ENCODE measurements at places on chromosomes 5 and 9.

DNA sequence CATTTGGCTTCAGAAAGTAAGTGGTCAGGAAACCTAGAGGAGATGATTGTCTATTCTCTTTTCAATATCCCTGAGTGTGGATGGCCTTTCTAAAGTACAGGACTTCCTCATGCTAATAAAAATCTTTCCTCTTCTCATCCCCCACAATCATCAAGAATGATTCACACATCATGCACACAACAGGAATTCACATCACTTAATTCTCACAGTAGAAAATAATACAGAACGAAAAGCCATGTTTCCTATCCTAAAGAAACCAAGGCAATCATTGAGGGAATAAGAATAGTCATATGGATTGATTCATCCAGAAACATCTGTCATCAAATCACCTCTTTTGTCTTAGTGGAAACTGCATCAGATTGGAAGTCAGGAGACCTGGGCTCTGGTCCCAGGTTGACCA, 203.1 kb upstream of the PIK3R1 start:
- DNase-seq = no peak

DNA sequence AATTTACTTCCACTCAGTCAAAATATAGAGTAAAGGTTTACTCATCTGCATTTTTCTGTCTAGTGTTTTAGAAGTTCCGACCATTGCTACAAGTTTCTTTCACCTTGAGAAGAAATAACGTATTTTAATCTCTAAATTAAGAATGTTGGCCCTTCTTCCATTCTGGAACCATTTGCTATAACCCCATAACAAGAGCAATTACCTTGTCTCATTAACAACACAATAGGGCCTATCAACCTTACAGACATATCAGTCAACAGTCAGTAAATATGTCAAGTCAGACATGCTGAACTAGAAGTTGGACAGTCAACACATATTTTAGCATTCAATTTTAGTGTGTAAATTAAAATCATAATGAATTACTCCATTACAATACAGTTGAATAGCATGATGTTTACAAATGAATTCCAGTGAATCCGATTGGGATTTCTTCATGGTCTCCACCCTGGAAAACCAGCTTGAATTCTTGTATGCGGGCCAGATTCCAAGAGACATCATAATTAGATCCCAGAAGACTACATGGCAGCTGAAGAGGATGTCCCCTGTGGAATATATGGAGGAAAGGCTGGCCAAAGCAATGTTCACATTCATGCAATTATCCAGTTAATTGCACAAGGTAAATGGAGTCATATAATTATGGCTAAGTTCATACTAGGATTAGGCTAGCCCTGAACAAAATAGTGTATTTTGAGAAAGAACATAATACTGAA, 196.2 kb upstream of the TARS1 start:
- no peak for DNase-seq

- DNase-seq = no peak
Observed at GRCh38 chr9:93630806-93631411, 54.5 kb downstream of the PHF2 start.

DNA sequence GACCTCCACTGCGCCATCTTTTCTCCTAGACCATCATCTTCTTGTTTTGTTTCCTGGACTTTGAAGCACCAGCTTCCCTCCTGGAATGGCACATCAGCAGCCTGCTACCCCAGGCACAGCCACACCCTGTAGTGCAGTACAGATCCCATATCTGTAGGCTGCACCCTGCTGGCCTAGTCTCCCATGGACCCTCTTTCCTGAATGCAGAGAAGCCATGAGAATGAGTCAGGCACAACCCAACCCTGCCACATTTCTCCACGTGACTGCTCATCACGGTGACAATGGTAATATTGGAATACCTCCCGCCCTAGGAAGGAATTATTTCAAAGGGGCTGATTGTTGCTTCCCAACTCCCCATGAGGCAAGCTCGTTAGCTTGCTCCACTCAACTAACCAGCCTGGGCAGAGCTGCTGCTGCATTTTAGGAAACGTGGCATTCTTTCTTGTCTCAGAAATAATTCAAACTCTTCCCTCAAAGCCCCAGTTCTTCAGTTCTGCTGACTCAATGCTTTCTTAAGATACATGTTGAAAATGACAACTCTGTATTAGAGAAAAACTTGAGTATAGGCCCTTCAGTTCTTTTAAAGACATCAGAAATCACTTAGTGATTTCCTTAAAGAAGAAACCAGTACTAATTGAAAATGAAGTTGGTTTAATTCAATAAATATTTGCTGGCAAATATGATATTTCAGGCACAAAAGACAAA, 328.1 kb downstream of the MLLT3 start:
- no peak for DNase-seq

DNA sequence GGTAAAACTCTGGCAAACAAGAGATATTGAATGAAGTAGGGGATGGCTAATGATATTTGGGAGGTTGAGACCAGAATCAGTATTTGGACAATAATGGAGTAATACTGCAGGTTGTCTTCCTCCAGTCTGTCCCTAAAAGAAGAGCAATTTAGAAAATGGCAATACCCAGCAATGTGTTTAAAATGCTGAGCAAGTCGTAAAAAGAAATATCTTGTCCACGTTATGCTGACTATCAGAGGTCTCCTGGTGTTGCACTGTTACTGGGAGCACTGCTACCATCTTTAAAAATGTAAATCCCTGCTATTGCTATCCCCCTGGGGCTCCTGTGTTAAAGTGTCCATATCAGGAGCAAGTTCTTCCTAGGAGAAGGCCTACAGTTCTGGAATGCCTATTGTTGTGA, 10.4 kb downstream of the CYSTM1 start:
- DNase-seq = no peak

GRCh38 chr5:90551376-90551775, 7.2 kb upstream of the ADGRV1 start:
- no peak for DNase-seq

- no peak for DNase-seq
Observed at GRCh38 chr5:24547132-24547531, 97.6 kb downstream of the CDH10 start.

DNA sequence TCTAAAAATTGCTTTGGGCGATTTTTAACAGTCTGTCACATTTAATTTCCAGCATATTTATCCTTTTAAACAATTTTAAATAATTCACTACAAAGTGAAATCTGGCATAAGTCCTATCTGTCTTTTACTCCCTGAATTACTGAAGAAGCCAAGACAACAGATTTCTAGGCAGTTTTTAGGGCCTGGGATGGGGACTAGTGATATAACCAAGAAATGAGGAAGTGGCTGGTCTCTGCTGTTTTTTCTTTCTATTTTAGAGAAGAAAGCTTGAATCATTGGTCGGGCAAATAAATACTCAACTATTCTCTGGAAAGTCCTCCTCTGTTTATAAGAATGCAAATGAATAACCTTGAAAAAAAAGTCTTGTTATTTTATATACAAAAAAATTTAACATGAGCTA, 79.7 kb upstream of the SSBP2 start:
- DNase-seq = no peak

DNA sequence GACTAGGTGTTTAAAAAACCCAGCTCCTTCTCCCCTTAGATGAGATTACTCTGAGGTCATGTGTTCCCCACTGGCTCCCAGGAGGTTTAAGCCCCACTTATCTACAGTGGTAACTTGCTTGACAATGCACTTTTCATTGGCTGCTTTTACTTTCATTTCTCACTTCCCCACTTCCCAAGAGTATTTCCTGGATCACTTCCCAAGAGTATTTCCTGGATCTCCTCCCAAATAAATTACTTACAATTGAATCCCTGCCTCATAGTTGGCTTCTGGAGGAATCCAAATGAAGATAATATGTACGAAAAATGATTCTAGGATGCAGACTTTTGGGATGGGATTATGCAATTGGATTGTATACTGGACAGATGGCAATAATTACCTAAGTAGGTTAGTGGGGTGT, 47.1 kb upstream of the CHSY3 start:
- peak; percentile 51 for DNase-seq

- no peak for DNase-seq
Observed at GRCh38 chr5:19910136-19910535, 77.9 kb downstream of the CDH18 start.

- DNase-seq = no peak
Observed at GRCh38 chr9:77834898-77835488, 186.9 kb upstream of the GNA14 start.

DNA sequence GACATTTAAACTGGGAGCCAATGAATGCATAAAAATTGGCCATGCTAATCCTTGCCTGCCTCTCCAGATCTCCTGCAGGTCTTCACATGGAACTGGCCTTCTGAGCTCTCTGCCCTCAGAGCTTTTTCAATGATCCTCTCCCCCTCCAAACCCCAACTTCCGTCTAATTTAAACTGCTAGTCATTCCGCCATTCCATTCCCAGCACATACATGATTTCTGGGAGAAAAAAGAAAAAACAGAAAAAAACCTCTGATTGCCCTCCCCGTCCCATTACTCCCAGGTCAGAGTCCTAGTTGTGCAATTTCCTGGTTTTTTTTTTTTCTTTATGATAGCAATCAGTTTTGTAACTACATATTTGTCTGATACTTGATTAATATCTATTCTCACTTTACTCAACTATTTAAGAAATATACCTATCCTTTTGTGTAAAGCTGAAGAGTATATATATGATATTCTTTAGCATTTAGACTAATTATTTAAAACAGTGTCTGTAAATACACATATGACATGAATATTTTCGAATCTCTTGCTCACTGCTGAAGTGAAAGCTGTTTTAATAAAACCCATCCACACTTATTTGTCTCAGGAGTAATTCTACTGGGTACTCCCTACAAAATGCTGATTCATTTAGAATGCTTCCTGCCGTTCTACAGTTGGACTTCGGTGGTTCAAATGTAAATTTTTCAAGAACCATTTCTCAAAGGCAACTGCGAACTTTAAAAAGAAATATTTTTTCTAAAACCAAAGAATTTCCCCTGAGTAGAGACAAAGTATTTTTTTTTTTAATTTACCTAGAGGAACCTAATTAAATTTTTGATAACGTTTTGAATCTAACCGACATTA, 1.6 kb downstream of the HINT1 start:
- no peak for DNase-seq

- no peak for DNase-seq
Observed at GRCh38 chr5:113176196-113176595, 199.6 kb downstream of the DCP2 start.

DNA sequence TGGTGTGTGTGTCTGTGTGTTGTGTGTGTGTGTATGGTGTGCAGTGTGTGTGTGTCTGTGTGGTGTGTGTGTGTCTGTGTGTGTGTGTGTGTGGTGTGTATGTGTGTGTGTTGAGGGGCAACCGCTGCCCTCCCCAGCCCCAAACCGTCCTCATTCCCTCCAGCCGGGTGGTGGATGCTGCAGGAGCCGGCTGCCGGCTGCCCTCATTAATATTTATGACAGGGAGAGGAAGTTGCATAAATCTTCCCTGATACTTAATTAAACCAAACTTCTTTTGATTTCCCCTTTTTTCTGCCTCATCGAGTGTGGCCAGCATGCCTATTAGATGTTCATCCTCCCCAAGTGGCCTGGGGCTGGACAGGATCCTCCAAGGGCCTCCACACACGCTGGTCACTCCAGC, 121.4 kb upstream of the MVB12B start:
- DNase-seq = no peak

DNA sequence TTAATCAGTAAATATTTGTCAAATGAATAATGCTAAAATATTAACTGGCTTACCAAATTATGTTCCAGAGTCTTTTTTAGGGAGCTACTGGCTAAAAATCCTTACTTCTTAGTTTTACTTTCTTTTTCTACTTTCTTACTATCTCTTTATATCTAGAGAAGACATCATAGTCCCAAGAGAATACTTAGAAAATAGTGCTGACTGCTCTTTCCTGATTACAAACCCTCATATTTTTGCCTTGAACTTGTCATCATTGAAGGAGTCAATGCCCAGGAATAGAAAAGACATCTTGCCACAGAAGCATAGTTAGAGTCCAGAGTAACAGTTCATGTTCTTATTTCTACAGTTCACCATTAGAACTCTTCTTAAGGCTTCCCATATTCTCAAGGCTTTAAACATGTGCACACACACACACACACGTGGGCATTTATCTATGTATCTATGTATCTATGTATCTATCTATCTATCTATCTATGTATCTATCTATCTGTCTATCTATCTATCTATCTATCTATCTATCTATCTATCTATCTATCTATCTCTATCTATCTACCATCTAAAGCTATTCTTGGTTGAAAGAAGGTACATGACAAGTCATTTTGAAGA, 654.3 kb downstream of the ANXA1 start:
- no peak for DNase-seq

- DNase-seq = no peak
Observed at GRCh38 chr5:91416491-91416890, 33.4 kb upstream of the ARRDC3 start.

DNA sequence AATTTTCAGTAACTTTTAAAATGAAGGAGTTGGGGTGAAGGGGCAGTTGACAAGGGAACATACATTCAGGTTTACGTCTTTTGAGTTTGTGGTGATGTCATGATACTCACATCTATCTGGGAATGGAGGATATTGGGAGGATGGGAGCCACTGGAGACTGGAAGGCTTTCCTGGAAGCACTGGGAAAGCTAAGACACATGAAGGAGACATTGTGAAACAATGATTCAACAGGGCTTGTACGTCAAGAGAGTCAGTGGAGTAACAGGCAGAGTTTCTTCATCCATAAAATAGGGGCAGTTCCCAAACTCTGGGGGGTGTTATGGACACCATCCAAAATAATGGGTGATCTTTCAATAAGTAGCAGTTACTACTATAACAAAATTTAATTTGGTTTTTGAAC, 572.8 kb downstream of the CCDC171 start:
- DNase-seq = no peak

DNA sequence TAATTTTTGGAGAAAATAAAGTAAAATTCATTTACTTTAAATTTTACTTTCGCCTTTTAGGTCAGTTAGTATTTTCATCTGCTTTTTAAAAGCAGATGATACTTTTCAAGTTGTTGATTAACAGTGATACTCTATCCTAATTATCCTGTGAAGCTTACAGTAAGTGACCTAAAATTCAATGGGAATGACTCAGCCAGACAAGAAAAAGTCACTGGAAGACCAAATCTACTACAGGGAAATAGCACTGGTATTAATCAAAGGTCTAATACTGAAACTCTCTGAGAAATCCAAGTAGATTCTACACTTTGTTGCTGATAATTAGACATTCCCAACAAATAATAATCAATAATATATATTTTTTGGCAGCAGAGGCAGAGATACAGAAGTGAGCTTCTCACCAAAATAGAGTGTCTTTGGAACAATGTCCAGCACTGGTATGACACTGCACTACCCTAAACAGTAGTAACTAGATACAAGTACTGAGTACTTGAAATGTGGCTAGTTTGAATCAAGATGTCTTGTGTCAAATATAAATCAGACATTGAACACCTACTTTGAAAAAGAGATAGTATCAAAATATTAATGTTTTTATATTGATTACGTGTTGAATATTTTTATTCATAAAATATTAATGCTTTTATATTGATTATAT, 22.8 kb upstream of the ELL2 start:
- DNase-seq = no peak

GRCh38 chr9:69500896-69501295, 171.3 kb downstream of the APBA1 start:
- DNase-seq = no peak

GRCh38 chr5:122311961-122312590, at the start of gene SNCAIP:
SNCAIP (plus strand) TSS chr5:122312237; CDS start chr5:122391135, 78,898 bp downstream.
- no peak for DNase-seq

- no peak for DNase-seq
Observed at GRCh38 chr5:32165597-32165996, 8.5 kb downstream of the GOLPH3 start.

- DNase-seq = no peak
Observed at GRCh38 chr5:6161257-6161656, 217.1 kb downstream of the MED10 start.
